Fibroblast of skin of back (primary cell): ENCODE measurements at places on chromosomes 16 and 17.

DNA sequence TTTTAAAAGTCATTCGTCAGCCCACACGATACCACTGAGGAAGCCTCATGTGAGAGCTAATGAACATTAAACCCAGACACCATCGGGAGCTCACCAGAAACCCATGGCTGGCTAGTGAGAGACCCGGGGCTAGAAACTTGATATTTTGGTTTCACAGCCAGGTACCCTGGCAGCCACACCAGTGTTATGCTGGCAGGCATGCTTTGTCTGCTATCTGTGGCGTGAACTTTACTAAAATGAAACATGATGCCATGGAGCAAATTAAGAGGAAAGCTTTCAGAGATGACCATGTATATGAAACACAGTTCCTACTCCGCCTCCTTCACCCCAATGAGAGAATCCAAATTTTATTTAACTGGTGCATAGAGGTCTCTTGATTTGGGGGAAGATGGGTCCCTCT lies 291.2 kb downstream of the IRX3 start:
- DNase-seq = no peak

- DNase-seq = no peak
Measured at GRCh38 chr17:34892461-34893249, 68.6 kb downstream of the CCT6B start.

GRCh38 chr17:72671016-72671415 lies 421.5 kb downstream of the SLC39A11 start:
- DNase-seq = no peak

- DNase-seq = peak; percentile 98
Measured at GRCh38 chr16:87101903-87102302, 215.3 kb downstream of the C16orf95 start.

DNA sequence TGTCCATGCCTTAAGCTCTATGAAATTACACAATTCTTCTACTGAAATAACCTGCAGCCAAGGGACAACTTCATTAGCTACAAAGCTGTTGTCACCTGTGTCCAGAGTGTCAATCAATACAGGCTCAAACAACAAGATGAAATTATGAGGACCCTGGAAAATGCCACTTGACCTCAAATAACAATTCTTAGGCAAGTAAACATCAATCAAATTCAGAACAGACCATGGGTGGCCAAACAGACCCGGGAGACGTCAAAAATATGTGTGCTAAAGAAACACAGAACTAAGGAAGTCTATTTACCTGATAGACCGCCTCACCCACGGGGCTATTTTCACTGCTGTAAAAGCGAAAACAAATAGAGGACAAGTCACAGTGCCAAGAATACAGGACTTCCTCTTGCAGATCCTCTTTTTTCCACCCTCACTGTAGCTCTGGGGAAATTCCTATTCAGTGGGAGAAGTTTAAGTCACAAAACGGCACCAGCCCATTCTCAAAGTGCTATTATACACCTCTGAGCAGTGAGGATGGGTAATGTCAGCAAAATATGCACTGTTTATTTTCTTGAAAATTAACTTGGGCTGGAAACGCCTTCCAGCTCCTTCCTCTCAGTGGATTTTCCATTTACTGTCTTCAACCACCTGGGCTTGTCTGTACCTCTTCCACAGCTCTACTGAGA lies 2.7 kb downstream of the LITAF start:
- DNase-seq = no peak

DNA sequence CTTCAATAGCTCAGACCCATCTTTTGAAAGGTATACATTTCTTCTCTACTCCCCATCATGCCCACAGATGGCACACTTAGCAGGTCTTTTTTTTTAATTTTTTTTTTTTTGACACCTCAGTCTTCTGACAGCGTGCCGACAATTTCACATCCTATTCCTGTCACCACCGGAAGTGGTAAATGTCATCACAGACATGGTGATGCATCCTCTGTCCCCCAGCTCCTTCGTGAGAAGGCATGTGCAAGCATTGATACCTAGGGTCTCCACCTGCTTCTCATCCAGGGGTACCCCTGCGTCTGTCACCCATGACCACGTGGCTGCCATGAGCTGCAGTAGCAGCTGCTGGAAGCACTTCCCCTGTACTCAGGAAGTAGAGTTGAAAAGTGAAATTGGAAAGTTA lies 35.6 kb downstream of the ELAC2 start:
- no peak for DNase-seq

DNA sequence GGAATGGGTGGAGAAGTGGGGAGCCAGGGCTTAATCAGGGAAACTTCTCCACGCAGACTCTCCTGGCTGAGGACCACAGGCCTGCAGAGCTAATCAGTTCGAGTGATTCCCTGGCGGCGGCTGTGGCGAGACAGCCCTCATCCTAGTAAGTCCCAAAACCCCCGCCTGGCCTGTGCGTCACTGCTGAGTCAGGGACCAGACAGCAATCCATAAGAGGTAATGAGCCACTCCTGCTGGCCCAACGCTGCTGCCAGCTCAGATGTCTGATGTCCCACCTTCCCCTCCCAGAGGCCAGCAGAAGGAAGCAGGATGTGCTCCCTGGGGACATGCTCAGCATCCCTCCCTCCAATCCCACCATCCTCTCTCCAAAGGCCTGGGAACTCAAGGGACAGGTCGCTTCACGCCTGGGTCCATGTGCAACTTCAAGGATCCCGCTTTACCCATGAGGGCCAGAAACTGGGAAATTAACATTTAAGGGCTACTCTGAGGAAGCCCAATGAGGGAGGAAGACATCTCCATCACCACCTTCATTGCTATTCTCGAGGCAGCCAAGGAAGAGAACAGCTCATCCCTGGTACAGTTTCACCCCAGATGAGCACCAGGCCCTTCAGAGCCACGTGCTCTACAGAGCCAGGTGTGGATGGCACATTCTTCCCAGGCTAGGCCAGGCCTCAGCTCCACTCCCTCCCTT lies 7.9 kb downstream of the ACLY start:
- peak; percentile 98 for DNase-seq

- peak; percentile 1 for DNase-seq
Measured at GRCh38 chr16:5604770-5605169, 507.2 kb upstream of the EEF2KMT start.

DNA sequence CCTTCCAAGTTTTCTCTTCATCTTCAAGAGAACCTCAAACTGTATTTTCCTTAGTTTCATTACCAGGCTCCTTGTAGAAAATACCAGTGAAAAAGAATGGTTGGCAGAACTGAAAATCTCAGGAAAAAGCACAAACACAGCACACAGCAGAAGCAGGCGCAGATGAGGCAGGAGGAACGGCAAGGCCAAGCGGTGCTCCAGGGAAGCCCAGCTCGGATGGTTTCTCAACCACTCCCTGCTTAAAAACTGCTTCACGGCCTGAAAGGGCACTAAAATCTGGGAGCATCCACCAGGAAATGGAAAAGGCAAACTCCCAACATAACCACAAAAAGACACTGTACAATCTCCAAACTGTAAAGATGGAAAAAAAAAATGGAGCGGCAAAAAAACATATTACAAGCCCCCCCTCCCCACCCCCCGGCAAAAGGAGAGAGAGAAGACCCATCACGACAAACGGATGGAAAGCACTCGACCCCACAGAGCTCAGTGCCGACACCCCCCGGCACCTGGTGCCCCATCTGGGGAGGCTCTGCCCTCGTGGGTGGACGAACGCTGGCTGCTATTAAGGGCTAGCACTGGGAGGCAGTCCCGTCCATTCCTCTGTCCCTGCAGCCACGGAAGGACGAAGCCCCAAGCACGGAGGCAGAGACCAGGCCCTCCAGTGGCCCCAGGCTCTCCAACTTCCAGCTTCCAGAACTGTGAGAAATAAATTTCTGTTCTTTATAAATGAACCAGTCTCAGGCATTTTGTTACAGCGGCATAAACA lies 127.5 kb downstream of the ZNF778 start:
- no peak for DNase-seq

- DNase-seq = no peak
Measured at GRCh38 chr17:81376946-81377714, 18.1 kb upstream of the BAHCC1 start.

GRCh38 chr16:54403580-54403979 lies 117.0 kb upstream of the IRX3 start:
- no peak for DNase-seq

GRCh38 chr17:50604513-50604912 lies 30.2 kb upstream of the ABCC3 start:
- peak; percentile 34 for DNase-seq
